ENCODE measurements at places on chromosomes 6 and 20.
A peak's percentile ranks its signal among the peaks of the same experiment; 100 is the strongest.

- DNase-seq = no peak
Observed at GRCh38 chr20:5947276-5947675, 3.1 kb downstream of the TRMT6 start.

DNA sequence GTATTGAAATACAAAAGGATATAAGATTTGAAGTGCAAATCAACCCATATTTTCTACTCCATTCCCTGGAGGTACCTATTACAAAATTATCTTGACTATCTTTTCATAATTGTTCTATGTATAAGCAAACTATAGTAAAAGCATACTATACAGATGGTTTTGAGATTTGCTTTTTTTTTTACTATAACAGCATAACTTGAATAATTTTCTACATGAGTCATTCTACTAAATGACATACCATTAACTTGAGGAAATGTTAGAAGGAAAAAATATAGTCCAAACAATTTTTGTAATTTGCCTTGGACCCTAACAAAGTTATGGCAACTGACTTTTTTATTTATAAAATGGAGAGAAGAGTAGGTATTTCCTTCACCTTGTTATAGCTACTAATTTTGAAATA, 472.7 kb downstream of the PKHD1 start:
- DNase-seq = no peak

GRCh38 chr6:3290931-3291211, 32.1 kb downstream of the PSMG4 start:
- DNase-seq = no peak

GRCh38 chr6:133130863-133131262, 110.3 kb upstream of the EYA4 start:
- DNase-seq = no peak

- DNase-seq = no peak
Observed at GRCh38 chr20:31981784-31982183, 13.8 kb downstream of the XKR7 start.

DNA sequence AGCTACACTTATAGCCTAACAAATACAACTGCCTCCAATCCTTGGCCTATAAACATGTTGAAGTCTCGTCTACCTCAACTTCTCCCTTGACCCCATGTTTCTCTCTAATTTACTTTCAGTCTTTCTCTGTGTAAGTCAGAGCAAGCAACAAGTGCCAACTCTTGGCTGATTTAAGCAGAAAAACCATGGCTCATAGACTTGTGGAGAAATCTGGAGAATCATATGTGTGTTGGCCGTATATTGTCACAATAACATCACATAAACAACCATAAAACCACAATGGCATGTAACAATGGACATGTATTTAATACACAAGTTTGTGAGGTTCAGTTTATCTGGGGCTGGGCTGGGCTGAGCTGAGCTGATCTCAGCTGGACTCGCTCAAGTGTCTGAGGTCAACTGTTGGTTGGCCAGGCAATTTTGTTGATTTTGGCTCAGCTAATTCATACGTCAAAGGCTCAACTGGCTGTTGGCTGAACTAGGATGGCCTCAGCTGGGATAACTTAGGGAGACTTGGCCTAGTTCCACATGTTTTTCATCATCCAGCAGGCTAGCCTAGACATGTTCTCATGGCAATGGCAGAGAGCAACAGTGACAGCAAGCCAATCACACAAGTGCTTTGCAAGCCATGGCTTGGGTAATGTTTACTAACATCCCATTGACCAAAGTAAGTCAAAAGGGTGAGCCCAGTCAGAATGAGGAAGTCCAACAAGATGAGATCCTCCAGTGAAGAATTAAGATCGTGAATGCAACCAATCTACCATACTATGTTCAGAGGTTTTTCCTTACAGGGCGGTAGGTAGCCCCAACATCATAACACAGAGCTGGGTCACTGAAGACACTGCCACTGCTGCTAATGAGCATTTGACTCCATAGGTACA, 12.9 kb upstream of the TBC1D22B start:
- DNase-seq = peak; percentile 100

DNA sequence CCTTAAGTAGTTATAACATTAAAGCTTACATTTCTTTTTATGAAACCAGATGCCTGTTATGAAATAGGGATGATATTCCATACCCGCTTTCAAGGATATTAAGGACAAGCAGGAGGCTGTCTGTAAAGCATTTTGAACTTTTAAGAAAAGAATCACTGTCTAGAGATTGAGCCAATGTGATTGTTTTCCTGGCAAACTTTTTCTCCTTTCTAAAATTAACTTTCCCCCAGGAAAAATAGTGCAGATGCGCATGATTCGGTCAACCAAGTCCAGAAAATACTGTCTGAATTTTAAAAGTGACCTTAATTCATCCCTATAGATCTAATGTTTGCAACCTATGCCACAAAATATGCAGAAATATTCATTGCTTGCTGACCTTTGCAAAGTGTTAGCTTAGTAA, 15.1 kb upstream of the DEK start:
- DNase-seq = no peak

DNA sequence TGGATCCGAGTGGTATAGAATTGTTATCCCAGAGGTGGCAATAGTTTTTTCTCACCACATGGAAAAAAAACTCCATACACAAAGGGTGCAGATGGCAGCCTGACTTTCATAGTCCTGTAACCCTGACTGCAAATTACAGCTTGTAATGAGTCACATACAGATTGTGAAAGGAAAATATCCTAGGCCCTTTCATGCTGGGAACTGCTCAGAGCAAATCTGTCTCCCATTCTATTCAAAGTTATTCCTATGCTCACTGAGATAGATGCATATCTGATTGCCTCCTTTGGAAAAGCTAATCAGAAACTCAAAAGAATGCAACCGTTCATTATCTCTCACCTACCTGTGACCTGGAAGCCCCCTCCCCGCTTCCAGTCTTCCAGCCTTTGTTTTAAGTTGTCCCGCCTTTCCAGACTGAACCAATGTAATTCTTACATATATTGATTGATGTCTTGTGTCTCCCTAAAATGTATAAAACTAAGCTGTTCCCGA, 108.7 kb upstream of the MAP3K4 start:
- DNase-seq = peak; percentile 1

GRCh38 chr6:128519931-128520435, 416 bp downstream of the PTPRK start:
- no peak for DNase-seq

- no peak for DNase-seq
Observed at GRCh38 chr6:144364208-144364720, 79.1 kb downstream of the UTRN start.

DNA sequence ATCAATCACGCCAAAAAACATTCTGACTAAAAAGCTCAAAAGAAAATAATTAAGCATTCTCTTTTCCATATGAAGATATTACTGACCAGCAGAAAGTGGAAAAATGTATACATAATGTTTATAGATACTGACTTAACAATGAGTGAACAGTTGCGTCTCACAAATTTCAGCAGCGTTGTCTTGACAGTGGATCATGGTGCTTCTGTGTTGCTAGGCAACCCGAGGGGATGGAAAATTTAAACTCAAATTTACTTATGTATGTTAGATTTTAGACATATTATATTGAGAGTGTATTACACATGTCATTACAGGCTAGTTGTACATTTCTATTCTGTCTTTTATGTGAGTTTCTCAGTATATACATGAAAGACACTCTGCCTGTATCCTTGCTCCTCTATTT, 110.2 kb downstream of the LAMA2 start:
- no peak for DNase-seq

DNA sequence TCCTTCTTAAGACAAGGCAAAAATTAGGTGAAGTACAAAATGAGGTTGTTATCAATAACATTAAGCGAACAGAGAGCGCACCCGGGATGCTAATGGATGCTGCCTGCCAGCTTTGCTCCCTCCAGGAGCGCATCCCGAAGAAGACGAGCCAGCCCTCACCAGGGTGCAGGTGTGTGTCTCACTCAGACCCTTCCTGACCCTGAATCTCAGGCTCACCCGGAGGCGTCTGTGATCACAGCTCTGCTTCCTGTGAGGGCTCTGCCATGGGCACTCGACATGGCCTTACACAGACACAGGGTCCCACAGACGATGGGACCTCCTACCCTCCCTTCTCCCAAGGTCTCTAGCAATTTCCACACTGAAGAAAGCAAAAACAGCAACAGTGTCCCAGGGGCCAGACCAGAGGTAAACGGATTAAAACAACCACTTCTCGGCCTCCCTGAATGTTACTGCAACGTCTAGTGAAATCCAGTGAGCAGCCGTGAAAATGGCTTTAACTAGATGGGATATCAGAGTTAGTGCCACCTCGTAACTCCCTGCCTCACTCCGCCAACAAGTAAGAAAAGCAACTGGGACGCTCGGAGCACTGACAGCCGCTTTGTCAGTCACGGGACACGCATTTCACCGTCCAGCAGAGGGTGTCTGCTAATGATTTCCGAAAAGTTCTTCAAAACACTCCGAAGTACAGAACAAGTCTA, 11.7 kb downstream of the ZBTB46 start:
- DNase-seq = peak; percentile 30

GRCh38 chr6:33908025-33908424, 104.2 kb upstream of the MLN start:
- DNase-seq = no peak

GRCh38 chr20:14672066-14672465, 334.7 kb upstream of the FLRT3 start:
- DNase-seq = no peak

DNA sequence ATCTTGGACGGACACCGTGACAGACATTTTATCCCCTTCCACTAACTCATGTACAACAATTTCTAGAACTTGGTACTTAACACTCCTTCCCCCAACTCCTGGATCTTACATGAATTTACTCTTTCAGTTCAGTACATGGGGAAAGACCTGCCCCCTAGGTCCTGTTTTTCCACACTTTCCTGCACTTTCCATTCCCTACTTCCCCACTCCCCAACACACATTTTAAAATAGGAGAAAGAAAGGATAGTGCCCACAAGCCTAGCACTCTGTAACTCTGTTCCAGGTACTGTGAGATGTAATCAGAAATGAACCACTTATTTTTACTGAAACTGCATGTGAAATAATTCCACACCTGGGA, 1.3 kb downstream of the ADGRG6 start:
- DNase-seq = no peak

- no peak for DNase-seq
Observed at GRCh38 chr6:69957985-69958559, 91.7 kb downstream of the COL19A1 start.

GRCh38 chr20:41992481-41992880, 374.3 kb upstream of the CHD6 start:
- no peak for DNase-seq

DNA sequence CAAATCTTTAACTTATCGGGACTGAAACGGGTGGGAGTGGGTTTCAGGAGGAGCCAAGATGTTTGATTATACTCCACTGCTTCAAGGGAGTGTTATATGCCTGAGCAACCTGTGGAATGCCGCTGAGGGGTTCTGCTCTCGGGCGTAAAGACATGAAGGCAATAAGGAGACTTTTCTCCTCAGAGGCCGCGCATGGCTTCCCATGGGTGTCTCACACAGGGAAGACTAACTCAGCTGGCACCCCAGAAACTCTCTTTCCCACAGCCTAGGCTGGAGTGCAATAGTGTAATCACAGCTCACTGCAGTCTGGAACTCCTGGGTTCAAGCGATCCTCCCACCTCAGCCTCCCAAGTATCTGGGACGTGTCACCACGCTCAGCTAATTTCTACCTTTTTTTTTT, 5.1 kb upstream of the C20orf141 start:
- DNase-seq = no peak

DNA sequence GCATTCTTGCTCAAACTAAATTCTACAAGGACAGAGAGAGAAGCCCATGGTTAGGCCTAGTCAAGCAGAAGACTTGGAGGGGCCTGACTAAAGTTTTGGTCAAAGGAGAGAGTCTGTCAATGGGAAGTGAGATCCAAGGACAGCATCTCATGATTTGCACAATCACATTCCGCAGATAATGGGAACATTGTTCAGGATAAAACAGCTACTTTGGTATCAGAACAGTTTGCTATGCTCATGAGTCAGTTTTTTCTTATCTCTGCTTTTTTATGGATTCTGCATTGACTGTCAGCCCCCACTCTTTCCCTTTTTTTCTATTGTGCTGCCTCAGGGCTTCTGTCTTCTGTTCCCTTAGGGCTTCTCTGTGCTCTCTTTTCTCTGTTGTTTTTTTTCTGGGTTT, 28.6 kb downstream of the AKAP7 start:
- peak; percentile 35 for DNase-seq

DNA sequence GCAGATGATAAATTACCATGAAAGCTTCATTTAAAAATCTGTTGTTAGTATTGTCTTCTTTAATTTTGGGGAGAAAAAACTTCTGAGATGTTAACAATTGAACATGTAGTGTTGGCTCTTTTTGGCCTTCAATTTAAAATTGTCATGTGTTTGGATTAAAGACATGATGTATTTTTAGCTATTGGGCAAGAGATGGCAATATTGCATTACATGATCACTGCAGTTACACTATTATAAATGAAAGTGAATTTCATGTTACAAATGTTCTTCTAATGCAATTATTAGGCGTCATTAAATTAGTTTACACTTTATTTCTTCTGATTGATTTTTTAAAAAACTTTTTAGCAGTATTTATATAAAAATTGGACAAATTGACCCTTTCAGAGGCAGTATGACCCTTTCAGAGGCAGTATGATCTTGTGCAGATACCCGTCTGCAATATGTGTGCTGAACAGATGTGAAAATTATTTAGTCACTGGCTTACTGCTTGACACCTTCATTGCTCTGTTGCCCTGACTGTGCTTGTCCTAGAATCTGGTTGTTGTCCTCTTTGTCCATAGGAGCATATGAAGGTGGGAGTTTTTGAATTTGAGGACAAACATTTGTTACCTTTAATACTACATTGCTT, 25.8 kb downstream of the CDKAL1 start:
- DNase-seq = no peak

DNA sequence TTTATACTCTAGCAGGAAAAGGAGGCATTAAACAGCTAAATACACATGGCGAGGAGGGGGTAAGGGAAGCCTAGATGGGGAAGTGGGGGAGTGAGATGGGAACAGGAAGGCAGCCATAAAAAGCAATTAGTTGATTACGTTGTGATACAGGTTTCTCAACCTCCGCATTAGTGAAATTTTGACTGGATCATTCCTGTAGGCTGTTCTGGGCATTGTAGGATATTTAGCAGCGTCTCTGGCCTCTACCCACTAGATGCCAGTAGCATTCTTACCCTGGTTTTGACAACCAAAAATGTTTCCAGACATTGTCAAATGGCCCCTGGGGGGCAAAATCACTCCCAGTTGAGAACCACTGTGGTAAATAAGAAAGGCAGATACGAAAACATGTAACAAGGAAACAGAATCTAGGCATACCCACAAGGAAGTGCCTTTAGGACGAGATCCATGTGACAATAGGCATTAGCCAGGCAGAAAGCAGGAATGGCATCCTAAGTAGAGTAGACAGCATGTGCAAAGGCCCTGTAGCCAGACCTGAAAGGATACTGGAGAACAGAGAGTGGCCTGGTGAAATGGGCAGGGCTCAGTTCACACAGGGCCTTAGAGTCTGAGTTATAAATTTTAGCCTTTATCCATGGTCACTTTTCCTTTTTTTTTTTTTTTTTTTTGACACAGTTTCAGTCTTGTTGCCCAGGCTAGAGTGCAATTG, 25.8 kb upstream of the PTPN1 start:
- no peak for DNase-seq

- no peak for DNase-seq
Observed at GRCh38 chr6:139752086-139752485, 377.6 kb upstream of the CITED2 start.

- DNase-seq = peak; percentile 24
Observed at GRCh38 chr20:46347841-46348803, 39.8 kb upstream of the CDH22 start.

GRCh38 chr6:139422105-139423036, 47.9 kb upstream of the CITED2 start:
- no peak for DNase-seq

GRCh38 chr20:32302507-32302872, 25.0 kb downstream of the KIF3B start:
- DNase-seq = no peak

GRCh38 chr20:25460566-25461280, 53.2 kb downstream of the GINS1 start:
- no peak for DNase-seq

All from brain microvascular endothelial cell (primary cell).